CMK (cell line): ENCODE measurements at places on chromosomes 6 and 20.

- DNase-seq: no peak
These were observed 36.6 kb upstream of the NFATC2 start for GRCh38 chr20:51579137-51579536.

DNA sequence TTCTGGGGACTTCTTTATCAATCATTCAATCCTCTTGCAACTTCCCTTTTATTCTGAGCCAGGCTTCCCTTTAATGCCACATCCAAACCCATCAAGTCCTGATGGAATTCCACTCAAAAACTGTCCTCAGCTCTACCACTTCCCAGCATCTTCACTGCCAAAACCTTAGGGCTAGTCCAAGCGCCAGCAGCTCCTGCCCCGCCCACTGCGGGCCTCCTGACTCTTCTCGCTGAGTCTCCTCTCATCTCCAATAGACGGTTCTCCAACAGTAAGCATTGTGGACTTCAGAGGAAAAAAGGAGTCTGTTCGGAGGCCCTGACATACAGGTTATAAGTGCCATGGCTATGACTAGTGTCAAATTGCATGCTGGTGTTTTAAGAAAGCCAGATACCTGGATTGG is 38.7 kb upstream of the CNKSR3 start:
- DNase-seq: no peak

DNA sequence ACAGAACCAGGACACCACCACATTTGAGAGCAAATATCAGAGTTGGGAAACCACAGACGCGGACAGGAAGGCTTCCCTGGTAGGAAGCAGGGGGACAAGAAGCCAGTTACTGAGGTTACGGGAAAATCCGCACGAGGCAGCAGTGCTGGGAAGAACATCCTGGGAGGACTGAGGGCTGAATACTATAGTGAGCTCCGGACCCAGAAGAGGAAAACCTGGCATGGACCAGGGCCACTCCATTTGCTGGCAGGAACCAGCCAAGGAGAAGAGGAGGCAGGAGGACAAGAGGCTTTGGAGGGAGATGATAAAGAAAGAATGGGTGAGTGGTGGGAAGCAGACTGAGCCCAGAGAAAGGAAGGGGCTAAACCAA is 6.1 kb upstream of the DSN1 start:
- DNase-seq: no peak

DNA sequence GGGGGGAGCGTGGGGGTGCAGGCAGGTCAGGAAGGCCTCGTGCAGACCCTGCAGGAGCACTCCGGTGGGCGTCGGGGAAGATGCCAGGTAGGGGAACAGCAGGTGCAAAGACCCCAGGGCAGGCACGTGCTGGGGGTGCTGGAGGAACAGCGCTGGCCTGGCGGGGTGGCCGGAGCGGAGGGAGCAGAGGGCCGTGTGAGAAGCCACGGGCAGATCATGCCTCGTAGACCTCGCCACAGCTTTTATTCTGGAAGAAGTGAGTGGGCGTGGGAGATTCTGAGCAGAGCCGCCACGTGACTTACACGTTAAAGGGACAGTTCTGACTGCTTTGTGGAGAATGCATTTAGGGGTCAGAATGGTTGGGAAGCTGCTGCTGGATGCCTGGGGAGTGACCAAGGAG is 9.3 kb downstream of the NTSR1 start:
- DNase-seq: no peak

- DNase-seq: no peak
These were observed 3.4 kb upstream of the RPS6KA2 start for GRCh38 chr6:166630462-166630861.

- DNase-seq: no peak
These were observed 50.2 kb downstream of the ARID1B start for GRCh38 chr6:156827382-156827781.

- DNase-seq: no peak
These were observed 26.4 kb upstream of the ADRM1 start for GRCh38 chr20:62276439-62276838.

GRCh38 chr20:50012282-50013263 is 29.8 kb downstream of the SNAI1 start:
- peak; percentile 55 for DNase-seq

GRCh38 chr20:43583982-43584432 is 6.7 kb upstream of the IFT52 start:
- peak; percentile 49 for DNase-seq

DNA sequence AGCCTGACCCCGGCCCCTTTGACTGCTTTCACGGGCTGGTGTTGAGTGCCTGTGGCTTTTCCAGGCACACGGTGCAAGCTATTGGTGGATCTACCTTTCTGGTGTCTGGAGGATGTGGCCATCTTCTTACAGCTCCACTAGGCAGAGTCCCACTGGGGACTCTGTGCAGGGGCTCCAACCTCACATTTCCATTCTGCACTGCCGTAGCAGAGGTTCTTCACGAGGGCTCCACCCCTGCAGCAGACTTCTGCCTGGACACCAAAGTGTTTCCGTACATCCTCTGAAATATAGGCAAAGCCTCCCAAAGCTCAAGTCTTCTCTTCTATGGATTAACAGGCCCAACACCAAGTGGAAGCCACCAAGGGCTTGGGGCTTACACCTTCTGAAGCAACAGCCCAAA is 691.5 kb upstream of the POU3F2 start:
- no peak for DNase-seq

DNA sequence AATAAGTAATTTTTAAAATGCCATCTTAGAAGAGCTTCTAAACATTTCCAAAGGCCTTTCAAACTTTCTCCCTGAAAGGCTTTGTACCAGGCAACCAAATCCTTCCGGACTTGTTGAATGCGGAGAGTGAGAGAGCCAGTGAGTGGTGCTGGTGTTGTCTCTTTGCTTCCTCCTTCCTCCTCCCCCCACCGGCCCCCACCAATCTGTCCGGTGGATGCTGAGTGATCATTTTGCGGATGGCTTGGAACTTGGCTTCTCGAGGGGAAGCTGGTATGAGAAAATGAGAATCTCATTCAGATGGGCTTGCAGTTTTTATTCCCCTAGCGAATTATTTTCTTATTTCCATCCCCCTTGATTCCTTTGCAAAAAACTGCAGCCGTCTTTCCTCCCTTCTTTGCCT is 97.3 kb downstream of the ANKRD60 start:
- DNase-seq: no peak

DNA sequence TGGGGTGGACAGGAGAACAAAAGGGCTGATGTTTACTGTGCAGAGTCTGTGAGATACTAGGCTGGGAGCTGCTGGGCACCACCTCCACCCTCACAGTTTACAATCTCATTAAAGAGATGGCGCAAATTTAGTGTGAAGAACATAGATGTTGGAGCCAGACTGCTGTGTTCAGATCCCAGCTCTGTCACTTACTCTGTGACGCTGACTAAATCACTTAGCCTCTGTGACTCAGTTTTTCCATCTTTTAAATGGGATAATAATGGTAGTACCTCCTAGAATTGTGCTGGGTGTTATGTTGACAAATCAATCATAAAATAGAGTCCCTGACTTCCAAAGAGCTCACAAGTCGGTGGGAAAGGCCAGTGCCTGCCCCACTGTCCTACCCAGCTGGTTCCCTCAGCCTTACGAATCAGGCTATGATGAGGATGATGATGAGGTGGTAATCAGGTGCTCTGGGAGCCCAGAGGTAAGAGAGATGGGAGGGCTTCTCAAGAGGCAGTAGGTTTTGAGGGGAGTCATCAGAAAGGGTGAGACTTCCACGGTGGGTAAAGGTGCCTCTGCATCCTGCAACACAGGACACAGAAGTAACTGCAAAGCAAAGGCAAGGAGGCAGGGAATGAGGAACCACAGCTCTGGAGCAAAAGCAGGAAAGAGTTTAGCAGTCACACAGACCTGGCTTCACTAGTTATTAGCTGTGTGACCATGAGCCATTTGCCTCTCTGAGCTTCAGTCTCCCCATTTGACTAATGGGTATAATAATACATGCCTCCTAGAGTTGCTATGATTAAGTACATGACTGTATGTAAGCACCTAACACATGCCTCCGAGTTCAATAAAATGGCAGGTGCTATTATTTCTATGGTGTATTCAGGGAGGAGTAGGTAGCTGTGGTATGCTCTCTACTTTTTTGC is 8.9 kb downstream of the FYN start:
- no peak for DNase-seq

DNA sequence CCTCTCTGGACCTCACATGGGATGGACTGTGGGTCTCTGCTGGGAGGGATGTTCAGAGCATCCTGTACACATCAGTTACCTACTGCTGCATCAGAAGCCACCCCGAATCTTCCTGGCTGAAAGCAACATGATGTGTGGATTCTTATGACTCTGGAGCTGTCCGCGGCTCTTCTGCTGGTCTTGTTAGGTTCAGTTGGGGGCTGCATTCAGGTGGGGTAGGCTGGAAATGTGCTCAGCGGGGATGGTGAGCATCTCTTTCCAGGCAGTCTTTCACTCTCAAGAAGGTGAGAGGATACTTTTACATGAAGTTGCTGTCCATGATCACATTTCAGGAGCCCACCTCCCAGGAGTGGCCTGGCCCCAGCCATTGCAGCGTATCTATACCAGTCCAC is 5.2 kb upstream of the CST5 start:
- no peak for DNase-seq

DNA sequence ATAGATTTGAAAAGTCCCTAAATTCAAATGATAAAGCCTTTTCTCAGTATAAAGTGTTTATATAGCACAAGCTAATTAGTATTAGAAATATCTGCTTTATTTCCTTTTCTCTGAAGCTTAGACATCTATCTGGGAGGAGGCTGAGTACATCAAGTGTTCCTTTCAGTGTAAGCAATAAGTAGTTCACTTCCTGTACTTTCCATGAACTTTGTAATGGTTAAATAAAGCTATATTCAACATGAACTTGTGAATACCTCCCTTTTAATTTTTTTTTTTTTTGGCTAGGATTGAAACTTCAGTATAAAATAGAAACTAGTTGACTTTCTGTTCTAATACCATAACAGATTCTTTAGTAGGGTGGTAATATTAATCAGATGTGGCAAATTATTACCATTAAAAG is 190.9 kb downstream of the CENPW start:
- DNase-seq: no peak

- no peak for DNase-seq
These were observed 87.1 kb downstream of the PSMG4 start for GRCh38 chr6:3345836-3346235.

- DNase-seq: no peak
These were observed 14.6 kb upstream of the TMEM181 start for GRCh38 chr6:158545043-158545966.

DNA sequence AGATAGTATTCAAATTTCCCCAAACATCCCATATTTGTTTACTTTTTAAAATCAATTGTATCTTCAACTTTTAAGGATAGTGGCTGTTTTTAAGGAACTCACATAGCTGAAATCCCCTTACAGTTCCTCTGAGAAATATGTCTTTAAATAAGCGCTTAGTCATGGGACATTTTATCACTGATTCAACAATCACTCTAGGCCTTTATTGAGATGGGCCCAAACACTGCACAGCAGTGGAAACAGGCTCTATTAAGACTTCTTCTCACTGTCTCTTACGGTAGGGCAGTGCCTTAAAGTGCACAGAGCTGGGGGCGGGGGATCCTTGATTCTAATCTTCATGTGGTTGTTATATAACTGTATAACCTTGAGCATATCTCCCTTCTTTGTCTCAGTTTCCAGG is 59.8 kb upstream of the RREB1 start:
- DNase-seq: no peak

GRCh38 chr20:44166477-44166876 is 20.5 kb downstream of the JPH2 start:
- no peak for DNase-seq

DNA sequence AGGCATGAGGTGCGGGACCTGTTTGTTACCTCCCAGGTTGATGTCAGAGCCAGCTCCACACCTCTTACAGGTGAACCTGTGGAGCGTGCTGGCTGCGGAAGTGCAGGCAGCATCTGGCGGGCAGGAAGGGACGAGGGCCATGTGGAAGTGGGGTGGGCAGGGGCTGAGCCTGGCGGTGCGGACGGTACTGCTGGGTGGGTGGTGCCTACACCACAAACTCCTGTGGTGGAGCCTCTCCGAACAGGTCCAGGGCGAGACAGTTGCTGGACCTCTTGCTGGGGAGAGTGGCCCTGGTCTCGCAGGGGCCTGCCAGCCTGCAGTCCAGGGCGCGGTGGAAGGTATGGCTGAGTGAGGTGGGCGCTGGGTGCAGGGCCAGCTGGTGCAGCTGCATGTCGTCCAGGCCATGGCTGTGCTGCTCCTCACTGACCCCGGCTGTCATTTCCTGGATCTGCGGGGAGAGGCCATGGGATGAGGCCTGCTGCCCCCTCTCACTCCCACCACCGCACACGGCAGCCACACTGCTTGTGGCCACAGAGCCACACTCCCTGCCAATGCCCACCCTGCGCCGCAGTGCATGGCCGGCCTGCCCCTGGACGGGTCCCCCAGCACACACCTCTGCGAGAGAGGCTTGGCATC is 22.0 kb downstream of the FRMD1 start:
- no peak for DNase-seq

GRCh38 chr6:26243752-26244151 is 121.2 kb upstream of the BTN3A2 start:
- DNase-seq: no peak

- DNase-seq: no peak
These were observed 26.7 kb downstream of the GTSF1L start for GRCh38 chr20:43699941-43700565.

DNA sequence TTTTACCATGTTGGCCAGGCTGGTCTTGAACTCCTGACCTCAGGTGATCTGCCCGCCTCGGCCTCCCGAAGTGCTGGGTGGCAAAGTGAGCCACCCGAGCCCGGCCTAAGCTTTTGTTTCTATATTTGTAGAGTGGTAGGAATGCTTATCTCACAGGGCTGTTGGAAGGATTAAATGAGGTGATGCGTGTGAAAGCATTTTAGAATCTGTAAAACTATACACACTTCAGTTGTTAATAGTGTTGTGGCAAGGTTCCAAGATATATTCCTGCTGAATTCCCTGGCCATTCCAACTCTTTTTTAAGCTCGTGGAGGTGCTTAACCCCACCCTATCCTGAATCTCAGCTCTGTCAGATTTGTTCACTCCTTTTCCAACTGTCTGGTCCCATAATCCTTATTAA is 89.9 kb upstream of the AKIRIN2 start:
- no peak for DNase-seq

- DNase-seq: no peak
These were observed 30.4 kb downstream of the GABRR1 start for GRCh38 chr6:89186762-89187161.

- no peak for DNase-seq
These were observed 105.2 kb downstream of the OR2B2 start for GRCh38 chr6:27806981-27807440.

DNA sequence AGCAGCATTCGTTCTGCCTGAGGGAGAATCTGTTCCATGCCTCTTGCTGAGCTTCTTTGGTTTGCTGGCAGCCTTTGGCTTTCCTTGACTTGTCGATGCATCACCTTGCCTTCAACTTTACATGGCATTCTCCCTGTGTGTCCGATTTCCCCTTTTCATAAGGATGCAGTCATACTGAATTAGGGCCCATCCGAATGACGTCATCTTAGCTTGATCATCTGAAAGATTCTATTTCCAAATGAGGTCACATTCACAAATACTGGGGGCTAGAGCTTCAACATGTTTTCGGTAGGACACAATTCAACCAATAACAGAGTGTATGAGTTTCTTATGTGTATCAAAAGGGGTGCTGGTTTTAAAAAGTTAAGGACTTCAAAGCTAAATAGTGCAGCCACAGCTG is 27.8 kb upstream of the HECA start:
- no peak for DNase-seq
